ENCODE measurements at places on chromosomes 6 and 20. TPM values are rescaled to one million over a fixed set of nuclear protein-coding genes. Genes with fewer than 3 reads are reported as not detected.

The CCDC170 gene
- 1.1 TPM for total RNA-seq

The BEND6 gene
- 0.27 TPM for total RNA-seq

The GPSM3 gene
- total RNA-seq: 3.1 TPM

The RBM24 gene
- 1.8 TPM for total RNA-seq

The CAPN11 gene
- total RNA-seq: 0.72 TPM

The EYA2 gene
- 4.2 TPM for total RNA-seq

The ZFP57 gene
- total RNA-seq: 4.6 TPM

The SNAP91 gene
- not detected for total RNA-seq

The ECT2L gene
- 0.08 TPM for total RNA-seq

The TRAPPC3L gene
- not detected for total RNA-seq

The GNRH2 gene
- not detected for total RNA-seq

The CTSZ gene
- 41.1 TPM for total RNA-seq

The TBX18 gene
- total RNA-seq: 7.0 TPM

The SDCBP2 gene
- 193 TPM for total RNA-seq

The NRSN1 gene
- not detected for total RNA-seq

The TFAP2D gene
- total RNA-seq: not detected

The SSTR4 gene
- not detected for total RNA-seq
